ENCODE measurements at places on chromosomes 2 and 18.

DNA sequence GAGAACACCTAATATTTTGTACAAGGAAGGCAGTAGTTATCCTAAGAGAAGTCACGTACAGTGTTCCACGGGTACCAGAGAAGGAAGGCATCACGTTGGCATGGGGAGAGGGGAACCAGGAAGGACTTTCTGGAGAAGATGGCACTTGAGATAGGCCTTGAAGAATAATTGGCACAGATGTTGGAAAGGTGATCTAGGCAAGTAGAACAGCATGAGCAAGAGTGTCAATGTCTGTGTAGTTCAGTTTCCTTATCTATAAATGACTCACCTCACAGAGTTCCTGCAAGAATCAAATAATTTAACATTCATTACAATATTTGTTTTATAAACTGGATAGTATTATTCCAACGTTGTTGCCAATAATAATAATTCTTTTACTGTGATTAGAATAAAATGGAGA lies 48.3 kb upstream of the BZW1 start:
- DNase-seq = no peak

DNA sequence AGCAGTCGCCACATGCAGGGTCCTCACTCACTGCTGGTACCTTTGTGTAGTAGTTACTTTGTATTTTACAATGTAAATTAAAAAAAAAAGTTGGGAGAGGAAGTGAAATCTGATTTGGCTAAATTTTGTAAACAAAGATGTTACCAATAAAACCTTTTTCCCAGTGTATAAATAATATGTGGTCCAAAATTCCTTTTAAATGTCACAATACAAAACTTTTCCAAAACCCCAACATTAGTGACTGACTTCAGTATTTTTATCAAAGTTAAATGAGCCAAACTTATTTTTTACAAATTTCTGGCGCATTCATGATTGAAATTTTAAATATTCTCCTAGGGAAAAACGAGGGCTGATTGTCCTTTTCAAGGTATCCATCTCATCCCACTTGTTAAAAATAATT lies 239.9 kb downstream of the AGAP1 start:
- no peak for DNase-seq

- DNase-seq = no peak
Observed at GRCh38 chr2:132033365-132033764, 128.4 kb downstream of the ANKRD30BL start.

DNA sequence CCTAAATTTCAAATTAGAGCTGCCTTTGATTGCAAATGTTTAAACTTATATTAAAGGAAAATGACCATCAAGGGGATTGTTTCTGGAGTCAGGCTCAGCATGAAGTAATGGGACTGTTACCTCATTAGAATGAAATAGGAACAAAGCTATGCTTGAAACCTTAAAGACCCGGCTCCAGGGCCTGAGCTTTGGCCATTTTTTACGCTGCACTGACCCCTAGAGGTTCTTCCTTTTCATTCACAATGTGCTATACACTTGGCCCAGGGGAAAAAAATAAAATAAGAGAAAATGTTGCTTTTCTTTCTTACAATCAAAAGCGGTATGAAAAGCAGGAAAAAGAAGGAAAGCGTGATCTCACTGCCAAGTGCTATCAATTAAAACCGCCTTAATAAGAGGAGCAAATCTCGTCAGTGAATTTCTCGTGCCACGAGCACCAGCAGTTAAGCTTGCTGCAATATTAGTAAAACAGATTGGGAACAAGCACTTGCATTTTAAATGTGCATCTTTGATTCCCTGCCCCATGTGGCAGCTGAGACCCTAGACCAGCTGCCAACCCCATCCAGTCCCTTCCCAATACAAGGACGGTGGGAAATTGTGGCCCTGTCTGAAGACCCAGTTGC lies 96.6 kb downstream of the MBD2 start:
- no peak for DNase-seq

GRCh38 chr18:37712776-37713175 lies 147.2 kb upstream of the CELF4 start:
- no peak for DNase-seq

DNA sequence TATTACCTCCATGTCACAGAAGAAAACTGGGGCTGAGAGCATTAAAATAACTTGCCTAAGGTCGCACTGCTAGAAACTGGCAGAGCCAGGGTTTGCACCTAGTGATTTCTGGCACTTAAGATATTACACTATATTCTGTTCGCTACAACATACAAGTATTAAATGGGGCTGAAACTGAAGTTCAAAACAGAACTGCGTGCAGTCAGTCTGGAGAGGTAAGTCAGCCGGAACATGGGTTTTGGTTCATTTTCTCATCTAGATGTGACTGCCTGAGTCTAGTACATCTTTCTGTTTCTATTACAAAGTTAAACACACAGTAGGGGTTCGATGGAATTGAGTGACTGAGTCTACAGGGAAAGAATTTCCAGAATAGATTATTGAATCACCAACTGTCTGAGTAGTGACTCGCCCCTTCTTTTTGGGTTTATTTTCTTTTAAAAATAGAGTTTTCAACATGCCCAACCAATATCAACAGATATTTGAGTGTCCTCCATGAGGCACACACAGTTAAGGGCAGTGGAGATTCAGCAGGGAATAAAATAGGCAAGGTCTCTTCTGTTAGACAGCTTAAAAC lies 150.8 kb downstream of the RNF152 start:
- no peak for DNase-seq

DNA sequence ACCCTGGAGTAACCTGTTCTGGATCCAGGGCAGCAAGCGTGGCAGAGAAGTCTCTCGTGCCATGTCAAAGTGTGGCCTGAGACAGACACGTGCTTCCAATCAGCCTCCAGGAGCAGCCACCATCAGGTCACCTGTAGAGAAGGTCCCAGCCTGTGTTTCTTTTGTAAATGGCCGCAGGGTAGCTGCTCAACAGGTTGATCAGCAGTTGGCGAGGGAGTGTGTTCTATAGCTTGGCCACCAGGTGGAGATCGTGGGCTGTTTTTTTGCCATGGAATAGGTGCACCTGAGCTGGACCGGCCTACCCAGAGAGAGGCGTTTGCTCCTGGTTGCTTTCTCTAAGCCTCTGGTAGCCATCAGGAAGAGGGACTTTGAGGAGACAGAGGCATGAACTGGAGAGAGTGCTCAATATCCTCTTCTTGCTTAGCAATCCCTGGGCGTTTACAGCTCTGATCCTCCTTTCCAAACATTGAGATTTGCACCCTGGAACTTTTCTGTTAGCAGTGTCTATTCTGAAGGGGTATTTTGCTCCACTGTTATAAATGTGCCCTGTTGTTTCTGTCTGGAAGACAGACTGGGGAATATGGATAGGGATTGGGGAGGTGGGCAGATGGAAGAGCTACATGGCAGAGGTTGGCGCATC lies 34.2 kb upstream of the EN1 start:
- peak; percentile 58 for DNase-seq

DNA sequence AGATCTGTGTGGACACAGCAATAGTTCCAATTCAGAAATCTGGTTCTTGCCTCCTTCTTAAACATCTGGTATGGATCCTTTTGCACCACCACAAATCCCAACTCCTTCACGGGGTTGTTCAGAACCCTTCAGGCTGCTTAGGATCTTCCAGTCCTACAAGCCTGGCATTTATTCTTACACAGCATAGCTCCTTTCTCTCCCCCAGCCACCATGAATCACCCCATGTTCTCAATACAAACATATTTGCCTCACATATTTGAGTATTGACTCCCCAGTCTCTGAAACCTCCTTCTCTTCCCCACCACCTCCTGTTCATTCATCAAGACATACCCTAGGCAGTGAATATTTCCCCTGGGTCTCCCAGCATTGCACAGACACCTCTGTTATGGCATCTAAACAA lies 155.2 kb downstream of the ALK start:
- no peak for DNase-seq

- no peak for DNase-seq
Observed at GRCh38 chr2:233261819-233262555, 10.5 kb downstream of the ATG16L1 start.

GRCh38 chr2:173436088-173436487 lies 81.4 kb downstream of the CDCA7 start:
- DNase-seq = no peak

DNA sequence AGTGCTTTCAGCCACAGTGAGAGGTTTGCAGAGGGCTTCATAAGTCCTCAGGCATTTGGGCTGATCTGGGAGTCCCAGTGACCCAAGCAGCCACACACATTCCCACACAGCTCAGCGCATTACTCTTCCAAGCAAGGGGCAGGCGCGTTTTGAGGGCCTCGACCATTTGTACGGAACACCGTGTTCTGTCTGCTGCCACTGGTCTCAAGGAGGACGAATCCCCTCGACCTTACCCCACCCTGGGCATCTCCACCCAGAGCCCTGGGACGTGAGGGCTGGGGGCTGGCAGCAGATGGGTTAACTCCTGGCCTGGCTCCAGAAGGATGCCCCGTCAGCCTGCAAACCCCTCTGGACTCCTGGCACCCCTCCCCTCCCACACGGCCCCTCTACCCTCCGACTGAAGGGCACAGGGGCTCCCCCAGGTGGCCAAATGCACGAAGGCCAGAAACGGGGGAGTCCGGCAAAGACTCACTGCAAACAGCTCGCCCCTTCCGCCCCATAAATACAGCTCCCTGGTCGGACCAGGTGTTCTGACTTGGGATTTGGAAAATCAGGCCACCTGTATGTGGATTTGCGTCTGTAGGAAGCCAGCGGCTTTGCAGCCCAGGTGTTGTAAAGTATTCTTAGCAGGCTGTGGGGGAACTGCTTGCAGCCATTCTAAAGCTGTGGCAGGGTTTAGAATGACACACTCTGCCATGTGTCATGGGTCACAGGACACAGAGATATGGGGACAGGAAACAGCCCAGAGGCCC lies 33.6 kb upstream of the PTMA start:
- peak; percentile 54 for DNase-seq
